Activated CD4-positive, alpha-beta T cell treated with anti-CD3 and anti-CD28 coated beads, Interleukin-2, amount 10 ng/mL, durations not matched to agents 24 days and 14 days (primary cell): ENCODE measurements at places on chromosomes 1 and 21. TPM values are rescaled to one million over a fixed set of nuclear protein-coding genes. Genes with fewer than 3 reads are reported as not detected.
A peak's percentile ranks its signal among the peaks of the same experiment; 100 is the strongest.

Gene THEM5
- total RNA-seq: not detected in 2 replicates

DNA sequence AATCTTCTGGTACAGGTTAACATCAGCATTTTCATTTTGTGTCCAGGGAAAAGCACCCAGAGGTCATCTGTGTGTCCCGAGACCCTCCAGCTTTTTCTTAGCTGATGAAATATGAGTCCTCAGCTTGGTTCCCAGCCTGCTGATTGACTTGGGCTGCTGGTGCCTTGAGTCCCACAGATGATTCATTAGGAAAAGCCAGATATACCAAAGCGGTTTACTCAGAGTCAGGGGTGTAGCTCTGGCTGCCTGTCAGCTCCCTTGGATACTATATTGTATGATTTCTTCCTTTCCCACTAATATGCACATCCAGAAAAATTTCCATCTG lies 43.7 kb upstream of the MAB21L3 start:
- H3K4me1 ChIP-seq: no peaks in the 10 kb centered on the region
- DNase-seq: no peak
- H3K27ac ChIP-seq: no peak overlapping the region
- no peak overlapping the region for H3K4me3 ChIP-seq
- H3K36me3 ChIP-seq: no peaks in the 10 kb centered on the region

Gene FOXD2
- total RNA-seq: 0.07 and 0.09 TPM in 2 replicates

GRCh38 chr1:168288311-168289052 lies 7.8 kb downstream of the TBX19 start:
- H3K27ac ChIP-seq: no peak overlapping the region
- H3K4me3 ChIP-seq: no peak overlapping the region
- H3K36me3 ChIP-seq: peaks cover 1% of the 10 kb centered on the region
- peaks cover 17% of the 10 kb centered on the region for H3K4me1 ChIP-seq
- no peak for DNase-seq

GRCh38 chr1:206590025-206590758 lies 22.1 kb downstream of the EIF2D start:
- peak; percentile 90 for DNase-seq
- H3K36me3 ChIP-seq: peaks cover 77% of the 10 kb centered on the region
- no peaks in the 10 kb centered on the region for H3K27me3 ChIP-seq
- H3K27ac ChIP-seq: peak overlapping the region; percentile 94

GRCh38 chr1:35345439-35345981 lies 77.0 kb downstream of the ZMYM4 start:
- DNase-seq: no peak
- peaks cover 3% of the 10 kb centered on the region for H3K4me1 ChIP-seq
- H3K4me3 ChIP-seq: no peak overlapping the region

DNA sequence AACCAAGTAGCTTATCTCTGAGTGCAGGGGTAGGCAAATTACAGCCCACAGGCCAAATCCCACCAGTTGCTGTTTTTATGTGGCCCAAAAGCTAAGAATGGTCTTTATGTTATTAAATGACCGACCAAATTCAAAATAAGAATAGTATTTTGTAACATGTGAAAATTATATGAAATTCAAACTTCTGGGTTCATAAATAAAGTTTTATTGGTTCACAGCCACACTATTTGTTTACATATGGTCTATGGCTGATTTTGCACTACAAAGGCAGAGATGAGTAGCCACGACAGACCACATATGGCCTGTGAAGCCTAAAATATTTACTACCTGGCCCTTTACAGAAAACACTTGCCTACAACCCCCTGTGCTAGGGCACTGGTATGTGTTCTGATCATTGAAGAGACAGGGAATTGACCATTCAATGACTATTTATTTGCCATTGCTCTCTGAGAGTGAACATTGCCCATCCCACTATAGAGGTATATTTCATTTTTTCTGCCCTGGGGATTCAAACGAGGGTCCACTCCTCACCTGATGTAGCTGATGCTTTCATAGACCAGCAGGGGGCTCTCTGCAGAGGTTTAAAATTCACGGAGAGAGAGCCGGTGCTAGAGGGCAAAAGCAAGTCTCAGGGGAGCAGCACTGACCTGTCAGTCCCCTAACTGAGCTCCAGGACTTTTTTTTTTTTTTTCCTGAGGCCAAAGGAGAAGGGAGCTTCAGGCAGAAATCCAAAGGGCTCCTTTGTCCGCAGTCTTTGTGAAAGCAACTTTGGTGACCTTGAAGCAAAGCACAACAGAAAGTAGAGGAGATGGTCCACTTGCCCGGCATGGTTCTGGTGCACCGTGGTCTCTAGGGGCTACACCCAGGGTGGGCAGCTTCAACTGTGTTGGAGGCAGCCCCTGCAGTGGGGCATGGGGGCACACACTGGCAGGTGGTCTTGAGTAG lies 7.3 kb upstream of the GNL2 start:
- peak; percentile 81 for DNase-seq
- no peak overlapping the region for H3K27ac ChIP-seq
- H3K27me3 ChIP-seq: peaks cover 28% of the 10 kb centered on the region
- H3K4me1 ChIP-seq: peaks cover 3% of the 10 kb centered on the region
- no peaks in the 10 kb centered on the region for H3K36me3 ChIP-seq

DNA sequence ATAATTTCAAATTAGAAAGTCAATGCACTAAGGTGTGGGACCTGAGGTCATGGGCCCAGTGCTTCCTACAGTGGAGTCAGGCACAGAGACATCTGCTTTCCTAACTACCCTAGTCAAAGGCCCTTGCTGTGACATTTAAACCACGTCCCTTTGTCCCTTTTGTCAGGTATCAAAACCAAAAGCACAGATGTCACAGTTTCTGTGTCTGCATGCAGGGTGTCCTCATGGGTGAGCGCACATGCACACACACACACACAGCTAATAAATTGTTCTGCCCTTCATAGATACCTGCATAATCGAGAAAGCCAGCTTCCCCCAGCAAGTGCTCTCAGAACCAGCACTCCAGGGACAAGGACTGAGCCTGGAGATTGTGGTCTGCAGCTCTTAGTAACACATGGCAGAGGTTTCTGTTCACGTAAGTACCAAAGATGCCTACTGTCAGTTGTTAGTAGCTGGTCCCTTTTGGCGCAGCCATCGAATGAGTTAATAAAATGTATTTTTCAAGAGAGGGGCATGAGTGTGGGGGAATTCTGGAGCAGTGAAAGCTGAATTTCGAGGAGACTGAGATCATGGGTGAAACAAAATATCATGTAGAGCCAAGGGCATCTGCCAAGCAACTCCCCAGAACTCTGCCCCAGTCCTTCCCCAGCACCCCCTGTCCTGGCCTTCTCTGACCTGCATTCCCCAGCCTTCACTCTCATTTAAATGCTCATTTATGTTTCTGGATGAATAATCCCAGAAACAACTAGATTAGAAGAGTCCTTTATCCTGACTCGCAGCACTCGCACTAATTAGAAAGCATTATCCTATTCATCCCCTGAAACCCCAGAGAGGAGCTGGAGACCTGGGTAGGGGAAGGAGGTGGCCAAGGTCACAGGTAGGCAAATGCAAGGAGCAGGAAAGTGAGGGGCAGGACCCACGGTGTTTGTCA lies 25.5 kb downstream of the TNR start:
- H3K4me3 ChIP-seq: no peak overlapping the region
- no peaks in the 10 kb centered on the region for H3K4me1 ChIP-seq
- no peaks in the 10 kb centered on the region for H3K36me3 ChIP-seq
- H3K27ac ChIP-seq: no peak overlapping the region
- DNase-seq: no peak
- H3K27me3 ChIP-seq: no peaks in the 10 kb centered on the region

DNA sequence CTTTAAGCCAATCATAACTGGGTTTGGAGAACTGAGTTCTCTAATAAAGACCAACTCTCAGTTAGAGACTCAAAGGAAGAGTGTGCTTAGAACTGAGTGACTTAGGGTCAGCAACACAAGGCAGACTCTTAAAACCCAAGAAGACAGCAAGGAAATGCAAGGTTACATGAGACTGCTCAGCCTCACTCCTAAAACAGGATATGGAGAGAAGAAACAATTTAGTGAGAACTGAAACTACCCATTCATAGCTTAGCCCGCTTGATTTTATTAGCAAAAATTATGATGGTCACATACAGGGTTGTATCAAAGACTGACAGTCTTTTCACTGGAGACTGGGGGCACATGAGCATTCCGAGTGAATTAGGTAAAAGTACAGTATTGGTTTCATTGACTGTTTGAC lies 78.9 kb upstream of the DMRTA2 start:
- DNase-seq: no peak
- no peaks in the 10 kb centered on the region for H3K4me1 ChIP-seq
- no peak overlapping the region for H3K27ac ChIP-seq
- H3K36me3 ChIP-seq: peaks cover 13% of the 10 kb centered on the region
- no peak overlapping the region for H3K4me3 ChIP-seq

Gene KCNJ9
- total RNA-seq: not detected in 2 replicates

Gene NUP210L
- 0.02 TPM in 1 of 2 replicates, not detected in the other for total RNA-seq

GRCh38 chr1:110144366-110144765 lies 5.9 kb upstream of the SLC6A17 start:
- H3K27ac ChIP-seq: no peak overlapping the region
- no peak for DNase-seq
- H3K4me3 ChIP-seq: no peak overlapping the region
- peaks cover 19% of the 10 kb centered on the region for H3K27me3 ChIP-seq

Gene JAM2
- 0.33 and 0.36 TPM in 2 replicates for total RNA-seq

DNA sequence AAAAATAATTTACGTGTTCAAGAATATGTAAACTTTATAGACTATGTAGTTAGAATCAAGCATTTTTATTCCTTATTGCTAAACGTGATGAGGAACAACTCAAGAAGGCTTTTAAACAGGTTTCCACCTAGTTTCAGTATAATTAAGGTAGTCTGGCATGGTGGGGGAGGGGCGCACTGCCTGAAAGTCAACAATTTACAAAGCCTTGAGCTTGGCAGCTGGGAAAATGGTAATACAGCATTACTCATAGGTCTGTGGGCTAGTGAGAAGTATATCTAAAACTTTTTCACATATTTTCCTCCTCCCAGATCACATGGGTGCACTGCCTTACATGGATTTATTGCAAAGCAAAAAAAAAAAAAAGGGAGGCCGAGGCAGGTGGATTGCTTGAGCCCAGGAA lies 75.2 kb downstream of the EVI5 start:
- H3K27ac ChIP-seq: no peak overlapping the region
- no peaks in the 10 kb centered on the region for H3K36me3 ChIP-seq
- H3K27me3 ChIP-seq: peaks cover 8% of the 10 kb centered on the region
- no peak for DNase-seq

DNA sequence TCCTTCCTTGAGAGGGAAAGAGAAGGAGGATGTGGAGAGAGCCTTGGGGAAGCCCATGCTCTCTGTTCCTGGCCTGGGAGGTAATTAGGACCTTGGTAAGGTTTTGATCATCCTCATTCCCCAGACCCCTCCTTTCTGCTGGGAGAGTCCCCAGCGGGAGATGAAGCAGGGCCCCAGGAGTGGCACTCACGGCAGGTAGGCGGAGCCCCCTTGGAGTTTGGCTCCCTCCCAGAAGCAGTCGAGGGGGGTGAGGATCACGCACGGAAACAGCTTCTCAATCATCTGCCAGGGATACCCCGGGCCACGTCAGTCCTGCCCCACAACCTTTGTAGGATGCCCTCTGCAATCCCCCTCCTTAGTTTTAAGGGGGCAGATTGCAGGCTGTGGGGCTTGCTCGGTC lies 11.5 kb downstream of the PTCH2 start:
- H3K27me3 ChIP-seq: no peaks in the 10 kb centered on the region
- H3K27ac ChIP-seq: no peak overlapping the region
- no peak for DNase-seq
- H3K4me3 ChIP-seq: no peak overlapping the region

DNA sequence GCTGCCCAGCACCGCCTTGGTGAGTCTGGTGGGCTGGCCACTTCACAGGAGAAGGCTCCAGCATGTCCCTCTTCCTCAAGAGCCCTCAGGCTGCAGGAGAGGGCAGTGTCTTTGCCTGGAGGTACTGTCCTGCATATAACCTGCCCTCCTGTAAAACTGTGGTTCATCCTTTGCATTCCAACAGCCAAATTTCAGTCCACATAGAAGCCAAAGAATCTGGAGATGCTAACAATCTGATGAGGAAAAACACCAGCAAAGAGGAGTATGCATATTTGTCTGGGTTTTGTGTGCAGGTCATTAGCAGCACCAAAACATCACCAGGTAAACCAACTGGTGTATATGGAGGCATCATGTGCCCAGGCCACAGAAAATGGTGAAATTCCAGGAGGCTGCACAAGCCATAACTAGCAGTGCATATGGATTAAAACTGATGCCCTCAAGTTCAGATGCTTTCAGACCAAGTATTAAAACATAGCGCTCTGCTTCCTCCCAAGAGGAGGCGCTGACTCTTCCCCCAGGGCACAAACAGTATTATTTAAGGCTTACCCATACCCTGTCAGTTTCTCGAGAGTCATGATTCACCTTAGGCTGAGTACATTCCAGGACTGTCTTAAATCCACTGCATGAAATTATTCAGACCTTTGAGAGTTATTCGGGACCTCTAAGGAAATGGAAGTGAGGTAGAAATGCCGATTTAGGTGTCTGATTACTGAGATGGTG lies 150.5 kb upstream of the COA6 start:
- H3K36me3 ChIP-seq: peaks cover 9% of the 10 kb centered on the region
- H3K27me3 ChIP-seq: no peaks in the 10 kb centered on the region
- no peak for DNase-seq
- peaks cover 6% of the 10 kb centered on the region for H3K4me1 ChIP-seq

GRCh38 chr1:167447521-167448136 lies 70.7 kb downstream of the CD247 start:
- H3K4me1 ChIP-seq: peaks cover 66% of the 10 kb centered on the region
- peaks cover 37% of the 10 kb centered on the region for H3K36me3 ChIP-seq
- peak overlapping the region; percentile 79 for H3K4me3 ChIP-seq
- no peaks in the 10 kb centered on the region for H3K27me3 ChIP-seq
- peak overlapping the region; percentile 93 for H3K27ac ChIP-seq
- DNase-seq: peak; percentile 92

Gene CFH
- total RNA-seq: 0.16 and 0.17 TPM in 2 replicates

Gene NBPF20
- total RNA-seq: 0.63 and 1.1 TPM in 2 replicates

DNA sequence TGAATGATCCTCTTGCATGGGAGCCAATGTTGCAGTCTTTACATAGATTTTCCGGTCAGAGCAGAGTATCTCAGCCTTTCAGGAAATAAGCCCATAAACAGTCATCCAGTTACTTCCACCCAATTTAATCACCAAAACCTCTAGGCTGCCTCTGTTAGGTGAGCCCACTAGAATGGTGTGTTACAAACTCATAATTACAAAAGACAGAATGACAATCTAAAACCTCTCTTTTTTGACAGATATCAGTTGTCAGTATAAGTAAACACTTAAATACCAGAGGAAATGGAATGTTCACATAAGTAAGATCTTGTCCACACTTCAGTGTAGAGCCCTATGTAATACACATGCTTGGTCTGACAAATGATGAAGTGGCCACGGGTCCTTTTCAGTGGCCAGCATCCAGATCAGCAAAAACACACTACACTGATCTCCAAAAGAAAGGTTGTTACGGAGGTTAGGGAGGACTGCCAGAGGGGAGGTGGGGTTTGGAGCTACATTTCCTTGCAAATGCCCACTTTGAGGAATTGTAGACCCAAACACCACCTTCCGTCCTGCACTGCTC lies 71.3 kb upstream of the FBXO28 start:
- no peaks in the 10 kb centered on the region for H3K36me3 ChIP-seq
- H3K4me3 ChIP-seq: no peak overlapping the region
- H3K27ac ChIP-seq: no peak overlapping the region
- H3K4me1 ChIP-seq: no peaks in the 10 kb centered on the region
- peak; percentile 34 for DNase-seq
- H3K27me3 ChIP-seq: peaks cover 2% of the 10 kb centered on the region
